ENCODE measurements at places on chromosomes 3 and 15. TPM values are rescaled to one million over a fixed set of nuclear protein-coding genes. Genes with fewer than 3 reads are reported as not detected.
A peak's percentile ranks its signal among the peaks of the same experiment; 100 is the strongest.

NLGN1 gene
- total RNA-seq = 2.1 TPM

TM4SF1 gene
- total RNA-seq = 423 TPM

DNA sequence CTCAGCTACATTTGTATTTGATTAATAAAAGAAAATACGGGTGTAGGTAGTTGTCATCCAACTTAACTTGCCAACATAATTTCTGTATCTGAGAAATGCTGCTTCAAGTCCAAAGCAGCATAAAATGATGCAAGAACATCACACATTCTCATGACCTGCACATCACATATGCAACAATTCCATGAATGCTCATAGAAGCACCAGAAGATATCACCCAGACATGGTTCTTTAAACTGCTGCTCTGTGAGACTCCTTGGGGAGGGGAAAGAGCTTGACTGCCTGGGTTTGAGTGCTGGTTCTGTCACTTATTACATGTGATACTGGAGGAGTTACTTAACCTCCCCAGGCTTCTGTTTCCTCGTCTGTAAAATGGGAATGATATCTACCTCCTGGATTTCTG lies 39.4 kb downstream of the CHST14 start:
- no peak for DNase-seq

SKOR1 gene
- total RNA-seq = 0.17 TPM

GRCh38 chr3:111936191-111936841 lies 42.5 kb upstream of the ABHD10 start:
- DNase-seq = peak; percentile 88

- peak; percentile 10 for DNase-seq
Measured at GRCh38 chr3:10550705-10551104, 45.3 kb upstream of the ATP2B2 start.

GRCh38 chr15:92449476-92449875 lies 55.8 kb downstream of the ST8SIA2 start:
- DNase-seq = peak; percentile 34

DNA sequence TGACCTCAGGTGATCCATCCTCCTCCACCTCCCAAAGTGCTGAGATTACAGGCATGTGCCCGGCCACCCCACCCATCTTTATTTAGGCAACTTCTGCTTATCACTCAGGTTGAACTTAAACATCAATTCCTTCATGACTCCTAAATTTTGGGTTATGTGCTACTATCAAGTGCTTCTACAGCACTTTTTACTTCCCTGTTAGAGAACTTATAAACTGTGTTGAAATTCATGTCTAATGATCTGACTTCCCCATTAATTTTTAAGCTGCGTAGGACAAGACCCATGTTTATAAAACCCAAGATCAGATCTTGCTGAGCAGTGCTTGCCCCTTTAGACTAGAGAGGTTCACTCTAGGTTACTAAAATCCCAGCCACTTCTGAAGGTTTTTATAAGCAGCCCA lies 266.2 kb upstream of the TPRG1 start:
- DNase-seq = no peak

DUOXA1 gene
- not detected for total RNA-seq

SLC2A2 gene
- total RNA-seq = not detected

GRCh38 chr3:110324171-110324705 lies 747.4 kb upstream of the NECTIN3 start:
- no peak for DNase-seq

DGKG gene
- 4.8 TPM for total RNA-seq

GRCh38 chr3:134666052-134666451 lies 15.2 kb upstream of the KY start:
- no peak for DNase-seq

DNA sequence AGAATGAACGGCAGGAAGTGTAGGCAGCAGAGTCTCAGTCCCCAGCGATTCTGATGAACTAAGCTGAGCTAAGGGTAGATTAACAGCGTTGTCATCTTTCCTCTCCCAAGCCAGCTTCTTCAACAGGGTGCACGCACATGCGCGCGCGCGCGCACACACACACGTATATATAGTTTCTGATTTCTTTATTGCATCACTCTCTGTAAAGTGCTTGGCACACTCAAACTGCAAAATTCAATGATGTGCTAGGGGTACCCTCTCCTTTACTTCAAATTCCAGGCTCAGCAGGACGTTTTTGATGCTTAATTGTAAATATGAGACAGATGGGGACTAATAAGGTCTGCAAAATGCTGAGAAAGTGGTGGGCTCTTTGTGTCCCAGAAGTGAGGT lies 26.1 kb upstream of the VPS8 start:
- DNase-seq = no peak

GRCh38 chr15:55917881-55918296 lies 75.5 kb downstream of the NEDD4 start:
- peak; percentile 97 for DNase-seq

DNA sequence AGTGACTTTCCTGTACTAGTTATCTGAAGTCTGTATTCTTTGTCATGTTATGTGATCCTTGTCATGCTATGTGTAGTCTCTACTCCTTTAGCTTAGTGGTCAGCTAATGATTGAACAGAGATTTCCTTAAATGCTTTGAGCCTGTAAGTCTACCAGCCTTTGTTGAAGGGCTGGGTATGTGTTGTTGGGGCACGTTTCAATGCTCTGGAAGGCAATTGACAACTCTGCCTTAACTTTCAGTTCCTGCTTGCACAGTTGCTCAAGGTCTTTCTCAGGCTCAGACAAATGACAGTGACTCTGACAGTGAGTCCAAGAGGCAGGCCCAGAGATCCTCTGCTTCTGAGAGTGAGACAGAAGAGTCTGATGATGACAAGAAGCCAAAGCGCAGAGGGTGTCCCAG lies 89.3 kb downstream of the CHD2 start:
- DNase-seq = no peak

- no peak for DNase-seq
Measured at GRCh38 chr3:1855841-1856240, 242.8 kb upstream of the CNTN4 start.

DNA sequence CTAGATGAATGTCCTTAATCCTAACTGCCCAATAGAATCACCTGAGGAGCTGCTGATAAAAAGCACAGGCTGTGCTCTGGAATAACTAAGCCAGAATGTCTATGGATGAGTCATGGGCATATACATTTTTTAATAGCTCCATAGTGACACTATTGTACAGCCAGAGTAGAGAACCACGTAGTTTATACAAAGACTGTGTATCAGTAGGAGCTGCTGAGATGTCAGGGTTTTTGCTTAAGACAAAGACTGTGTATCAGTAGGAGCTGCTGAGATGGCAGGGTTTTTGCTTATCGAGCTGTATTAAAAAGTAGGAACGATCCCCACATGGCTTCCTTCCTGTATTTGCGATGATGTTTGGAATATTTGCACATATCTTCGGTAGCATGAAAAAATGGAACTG lies 137.4 kb downstream of the SV2B start:
- DNase-seq = no peak

DNA sequence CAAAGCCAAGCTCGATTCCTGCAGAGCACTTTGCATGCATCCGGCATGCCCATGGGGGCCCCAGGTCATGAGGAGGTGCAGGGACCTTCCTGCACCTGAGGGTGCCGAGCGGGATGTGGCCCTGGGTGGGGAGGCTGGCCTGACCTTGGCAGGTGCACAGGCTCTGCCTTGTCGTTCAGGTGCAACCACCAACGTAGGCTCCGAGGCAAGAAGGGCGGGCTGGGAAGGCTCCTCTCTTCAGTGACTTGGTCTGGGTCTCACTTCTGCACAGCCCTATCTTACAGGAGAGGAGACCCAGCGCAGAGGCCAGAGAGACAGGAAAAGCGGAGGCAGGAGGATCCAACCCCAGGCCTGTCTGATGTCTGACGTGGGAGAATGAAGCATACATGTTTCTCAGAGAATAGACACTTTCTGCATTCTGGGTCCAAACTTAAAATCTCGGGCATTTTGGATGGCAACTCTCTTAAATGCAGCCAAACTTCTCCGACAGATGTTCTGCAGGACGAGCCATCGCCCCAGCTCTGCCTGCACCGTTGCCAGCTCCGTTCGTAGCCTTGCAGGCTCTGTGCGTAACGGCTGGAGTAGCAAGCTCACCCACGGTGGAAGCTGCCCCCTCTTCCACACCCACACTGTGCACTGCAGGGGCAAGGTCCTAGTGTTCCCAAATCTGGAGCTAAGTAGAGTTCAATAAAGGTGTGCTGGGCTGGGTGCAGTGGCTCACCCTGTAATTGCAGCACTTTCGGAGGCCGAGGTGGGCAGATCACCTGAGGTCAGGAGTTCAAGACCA lies 60.8 kb upstream of the SNRPA1 start:
- no peak for DNase-seq

- DNase-seq = peak; percentile 91
Measured at GRCh38 chr3:132416807-132417694, at the start of gene DNAJC13. DNAJC13 (plus strand) TSS chr3:132417502; CDS start chr3:132434551, 17,049 bp downstream.

GRCh38 chr3:173800154-173800553 lies 402.6 kb downstream of the NLGN1 start:
- no peak for DNase-seq

Data from fibroblast of lung (primary cell).